ENCODE measurements at places on chromosomes 12 and 14. TPM values are rescaled to one million over a fixed set of nuclear protein-coding genes. Genes with fewer than 3 reads are reported as not detected.

IKBIP gene
- total RNA-seq: 31.1 TPM

ESRRB gene
- total RNA-seq: 1.2 TPM

MANSC4 gene
- 0.12 TPM for total RNA-seq

RAPGEF3 gene
- 1.2 TPM for total RNA-seq

DNA sequence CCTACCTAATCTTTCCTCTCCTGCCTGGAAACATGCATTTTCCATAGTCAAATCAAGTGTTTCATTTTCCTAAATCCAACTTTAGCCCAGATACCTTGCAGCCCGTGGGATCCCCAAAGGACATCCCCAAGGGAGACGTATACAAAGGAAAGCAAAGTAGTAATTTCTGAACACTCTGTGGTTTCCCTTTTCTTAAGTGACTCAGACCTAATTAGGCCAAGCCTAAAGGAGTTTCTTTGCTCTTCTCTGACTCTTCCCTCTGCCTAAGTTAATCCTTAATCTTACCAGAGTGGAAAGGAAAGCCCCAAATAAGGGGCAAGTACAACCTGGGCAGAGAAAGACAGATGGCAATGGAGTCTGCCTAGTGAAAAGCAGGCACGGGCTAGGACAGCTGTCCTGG, 250.3 kb downstream of the SPTSSA start:
- DNase-seq: no peak
- no peaks in the 10 kb centered on the region for H3K36me3 ChIP-seq
- H3K4me1 ChIP-seq: no peaks in the 10 kb centered on the region
- H3K27me3 ChIP-seq: no peaks in the 10 kb centered on the region
- H3K4me3 ChIP-seq: no peak overlapping the region

DNA sequence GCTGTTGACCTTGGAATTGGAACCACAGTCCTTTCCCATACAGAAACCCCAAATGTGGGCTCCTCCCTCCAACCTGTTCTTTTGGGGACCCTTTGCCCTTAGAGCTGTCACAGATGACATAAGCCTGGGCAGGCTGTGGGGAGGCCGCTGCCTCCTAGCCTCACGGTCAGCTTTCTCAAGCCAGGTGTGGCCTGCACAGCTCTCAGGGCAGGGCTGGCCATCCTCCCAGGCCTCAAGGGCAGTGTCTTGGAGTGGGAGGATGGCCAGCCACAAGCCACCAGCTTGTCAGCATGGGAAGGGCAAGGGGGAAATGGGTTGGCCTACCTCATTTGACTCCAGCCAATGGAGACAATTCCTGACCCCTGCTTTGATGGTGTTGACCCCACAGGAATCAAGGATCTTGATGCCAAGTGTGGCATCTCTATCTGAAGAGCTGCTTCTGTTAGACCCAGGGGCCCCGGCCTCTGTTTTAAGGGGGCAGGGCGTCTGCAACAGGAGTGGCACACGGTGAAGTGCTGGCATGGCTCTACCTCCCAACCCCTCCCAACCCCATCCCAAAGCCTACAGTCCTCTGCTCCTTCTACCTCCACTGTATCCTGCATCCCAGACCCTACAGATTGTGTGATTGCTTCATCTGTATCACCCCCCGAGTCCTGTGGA, 11.5 kb downstream of the CBLN3 start:
- H3K36me3 ChIP-seq: no peaks in the 10 kb centered on the region
- no peaks in the 10 kb centered on the region for H3K4me1 ChIP-seq
- H3K4me3 ChIP-seq: no peak overlapping the region
- H3K27me3 ChIP-seq: peaks cover 38% of the 10 kb centered on the region
- DNase-seq: no peak
- no peak overlapping the region for H3K27ac ChIP-seq

DNA sequence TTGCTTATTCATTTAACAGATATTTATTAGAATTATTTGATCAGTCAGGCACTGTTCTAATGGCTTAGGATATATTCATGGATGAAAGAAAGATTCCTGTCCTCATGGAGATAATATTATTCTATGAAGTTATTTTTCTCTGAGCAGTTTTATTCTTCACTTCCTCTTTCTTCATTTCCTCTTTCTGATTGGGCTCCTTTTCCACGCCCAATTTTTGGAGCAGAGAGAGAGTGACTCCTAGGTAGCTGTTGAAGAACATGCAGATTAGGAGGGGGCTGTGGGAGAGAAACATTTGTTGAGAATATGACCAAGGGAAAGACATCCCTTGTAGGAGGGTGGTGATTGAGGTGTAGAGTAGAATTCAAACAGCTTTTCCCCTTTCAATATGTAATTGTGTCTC, 6.0 kb upstream of the YARS2 start:
- no peak overlapping the region for H3K27ac ChIP-seq
- DNase-seq: no peak
- peaks cover 2% of the 10 kb centered on the region for H3K4me1 ChIP-seq
- no peak overlapping the region for H3K4me3 ChIP-seq
- no peaks in the 10 kb centered on the region for H3K27me3 ChIP-seq

GRCh38 chr14:103134405-103134804, 11.1 kb downstream of the TNFAIP2 start:
- H3K27me3 ChIP-seq: peaks cover 11% of the 10 kb centered on the region
- no peak for DNase-seq
- H3K4me1 ChIP-seq: peaks cover 10% of the 10 kb centered on the region
- no peak overlapping the region for H3K4me3 ChIP-seq

- no peaks in the 10 kb centered on the region for H3K36me3 ChIP-seq
- no peak overlapping the region for H3K4me3 ChIP-seq
- no peak for DNase-seq
- no peaks in the 10 kb centered on the region for H3K27me3 ChIP-seq
- peaks cover 38% of the 10 kb centered on the region for H3K4me1 ChIP-seq
Observed at GRCh38 chr12:123263196-123263817, 8.3 kb downstream of the CDK2AP1 start.

GRCh38 chr12:94039914-94040313, 108.5 kb upstream of the PLXNC1 start:
- DNase-seq: no peak
- H3K4me1 ChIP-seq: peaks cover 19% of the 10 kb centered on the region
- H3K27me3 ChIP-seq: peaks cover 28% of the 10 kb centered on the region
- no peaks in the 10 kb centered on the region for H3K36me3 ChIP-seq
- H3K27ac ChIP-seq: no peak overlapping the region
- H3K4me3 ChIP-seq: no peak overlapping the region

GRCh38 chr14:31703056-31703455, 141.9 kb downstream of the NUBPL start:
- no peak overlapping the region for H3K4me3 ChIP-seq
- no peaks in the 10 kb centered on the region for H3K36me3 ChIP-seq
- H3K27me3 ChIP-seq: no peaks in the 10 kb centered on the region
- H3K4me1 ChIP-seq: no peaks in the 10 kb centered on the region
- no peak overlapping the region for H3K27ac ChIP-seq
- DNase-seq: no peak

GRCh38 chr12:41606468-41607445, 418.6 kb downstream of the PDZRN4 start:
- no peaks in the 10 kb centered on the region for H3K36me3 ChIP-seq
- H3K27me3 ChIP-seq: no peaks in the 10 kb centered on the region
- no peak for DNase-seq
- no peak overlapping the region for H3K4me3 ChIP-seq
- H3K4me1 ChIP-seq: peaks cover 30% of the 10 kb centered on the region

GRCh38 chr12:86331457-86331856, 75.3 kb upstream of the MGAT4C start:
- DNase-seq: no peak
- no peaks in the 10 kb centered on the region for H3K27me3 ChIP-seq
- H3K36me3 ChIP-seq: no peaks in the 10 kb centered on the region
- H3K4me3 ChIP-seq: no peak overlapping the region
- H3K4me1 ChIP-seq: no peaks in the 10 kb centered on the region

- no peaks in the 10 kb centered on the region for H3K36me3 ChIP-seq
- H3K4me1 ChIP-seq: peaks cover 10% of the 10 kb centered on the region
- DNase-seq: no peak
- H3K27ac ChIP-seq: no peak overlapping the region
Observed at GRCh38 chr12:26338586-26339572, 143.5 kb downstream of the SSPN start.

DNA sequence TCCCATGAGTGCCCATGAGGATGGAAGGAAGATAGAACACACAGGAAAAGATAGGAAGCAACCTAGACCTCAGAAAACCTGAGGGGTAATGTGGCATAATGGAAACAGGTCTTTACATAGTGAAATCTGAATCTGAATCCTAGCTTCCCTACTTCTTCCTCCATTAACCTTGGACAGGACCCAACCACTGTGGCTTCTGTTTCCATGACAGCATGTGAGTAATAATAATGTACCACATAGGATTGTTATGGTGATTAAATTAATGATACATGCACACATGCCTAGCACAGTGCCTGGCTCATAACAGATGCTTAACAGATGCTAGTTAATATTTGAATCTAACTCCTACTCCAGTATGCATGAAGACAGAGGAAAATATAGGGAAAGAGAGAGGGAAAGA, 11.2 kb downstream of the TTC9 start:
- no peak overlapping the region for H3K4me3 ChIP-seq
- H3K4me1 ChIP-seq: peaks cover 5% of the 10 kb centered on the region
- no peak overlapping the region for H3K27ac ChIP-seq
- H3K36me3 ChIP-seq: no peaks in the 10 kb centered on the region
- H3K27me3 ChIP-seq: no peaks in the 10 kb centered on the region

DNA sequence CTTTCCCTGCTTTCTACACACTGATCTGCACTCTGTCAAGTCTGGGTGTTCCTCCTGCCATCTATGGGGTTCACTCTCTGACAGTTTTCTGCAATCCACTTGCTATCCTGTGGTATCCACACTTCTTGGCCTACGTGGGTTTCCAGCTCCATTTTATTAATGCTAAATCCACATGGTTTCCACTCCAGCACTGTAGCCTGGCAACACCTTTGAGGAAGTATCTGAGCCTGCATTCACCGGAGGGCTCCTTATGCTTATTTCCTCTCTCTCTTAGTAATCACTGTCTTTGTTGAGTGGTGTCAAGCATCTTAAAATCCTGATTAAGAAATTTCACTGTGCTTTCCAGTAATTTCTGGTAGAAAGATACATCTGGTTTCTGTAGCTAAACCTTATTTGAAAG, 703.7 kb downstream of the TMEM121 start:
- no peak overlapping the region for H3K4me3 ChIP-seq
- no peaks in the 10 kb centered on the region for H3K27me3 ChIP-seq
- H3K36me3 ChIP-seq: no peaks in the 10 kb centered on the region
- no peak for DNase-seq
- H3K4me1 ChIP-seq: no peaks in the 10 kb centered on the region

- no peaks in the 10 kb centered on the region for H3K4me1 ChIP-seq
- no peak overlapping the region for H3K4me3 ChIP-seq
- H3K27me3 ChIP-seq: no peaks in the 10 kb centered on the region
- DNase-seq: no peak
- no peak overlapping the region for H3K27ac ChIP-seq
- no peaks in the 10 kb centered on the region for H3K36me3 ChIP-seq
Observed at GRCh38 chr12:42729535-42729900, 140.0 kb upstream of the PRICKLE1 start.

DNA sequence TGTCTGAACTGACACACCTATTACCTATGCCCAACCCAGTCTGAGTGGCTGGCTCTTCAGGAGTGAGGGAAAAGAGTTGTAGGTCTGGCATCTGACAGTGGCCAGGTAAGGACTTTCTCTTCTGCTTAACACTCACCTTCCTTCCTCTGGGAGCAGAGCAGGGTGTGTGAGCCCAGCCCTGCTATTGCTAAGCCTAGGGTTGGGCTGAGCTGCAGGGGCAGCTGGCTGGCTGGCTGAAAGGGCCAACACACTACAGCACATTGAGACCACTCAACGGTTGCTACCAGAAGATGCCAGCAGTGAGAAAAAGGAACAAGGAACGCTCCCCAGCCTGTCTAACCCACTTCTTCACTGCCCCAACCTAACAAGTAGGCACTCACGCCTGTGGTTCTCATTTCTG, 201.2 kb downstream of the DPF3 start:
- no peaks in the 10 kb centered on the region for H3K36me3 ChIP-seq
- DNase-seq: peak; percentile 69
- no peaks in the 10 kb centered on the region for H3K27me3 ChIP-seq
- H3K4me3 ChIP-seq: no peak overlapping the region

DNA sequence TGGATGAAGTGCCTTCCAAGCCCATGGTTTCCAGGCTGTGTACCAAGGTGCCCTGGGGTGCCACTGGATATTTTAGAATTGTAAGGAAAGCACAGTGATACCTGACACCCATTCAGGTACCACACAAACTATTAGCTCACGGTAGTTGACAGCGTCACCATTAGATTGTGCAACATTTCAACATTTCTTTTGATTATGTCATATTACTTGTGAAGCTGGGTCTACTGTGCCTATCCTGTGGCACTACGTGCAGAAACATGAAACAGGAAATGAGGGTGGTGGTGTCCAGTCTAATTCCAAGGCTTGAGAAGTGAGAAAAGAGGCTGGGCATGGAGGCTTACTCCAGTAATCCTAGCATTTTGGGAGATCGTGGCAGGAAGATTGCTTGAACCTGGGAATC, 75.5 kb upstream of the CPM start:
- no peak for DNase-seq
- H3K27ac ChIP-seq: no peak overlapping the region
- peak overlapping the region; percentile 30 for H3K4me3 ChIP-seq
- H3K27me3 ChIP-seq: no peaks in the 10 kb centered on the region

DNA sequence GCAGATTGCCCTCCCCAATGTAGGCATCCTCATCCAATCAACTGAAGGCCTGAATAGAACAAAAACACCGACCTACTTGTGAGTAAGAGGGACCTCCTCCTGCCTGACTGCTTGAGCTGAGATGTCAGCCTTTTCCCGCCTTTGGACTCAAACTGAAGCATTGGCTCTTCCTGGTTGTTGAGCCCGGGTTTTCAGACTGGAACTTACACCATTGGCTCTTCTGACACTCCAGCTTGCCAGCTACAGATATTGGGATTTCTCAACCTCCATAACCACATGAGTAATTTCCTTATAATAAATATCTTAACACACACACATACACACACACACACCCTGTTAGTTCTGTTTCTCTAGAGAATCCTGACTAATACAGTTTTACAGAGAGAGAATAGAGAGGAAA, 173.4 kb upstream of the NTF3 start:
- no peak for DNase-seq
- no peaks in the 10 kb centered on the region for H3K36me3 ChIP-seq
- H3K4me3 ChIP-seq: no peak overlapping the region

DNA sequence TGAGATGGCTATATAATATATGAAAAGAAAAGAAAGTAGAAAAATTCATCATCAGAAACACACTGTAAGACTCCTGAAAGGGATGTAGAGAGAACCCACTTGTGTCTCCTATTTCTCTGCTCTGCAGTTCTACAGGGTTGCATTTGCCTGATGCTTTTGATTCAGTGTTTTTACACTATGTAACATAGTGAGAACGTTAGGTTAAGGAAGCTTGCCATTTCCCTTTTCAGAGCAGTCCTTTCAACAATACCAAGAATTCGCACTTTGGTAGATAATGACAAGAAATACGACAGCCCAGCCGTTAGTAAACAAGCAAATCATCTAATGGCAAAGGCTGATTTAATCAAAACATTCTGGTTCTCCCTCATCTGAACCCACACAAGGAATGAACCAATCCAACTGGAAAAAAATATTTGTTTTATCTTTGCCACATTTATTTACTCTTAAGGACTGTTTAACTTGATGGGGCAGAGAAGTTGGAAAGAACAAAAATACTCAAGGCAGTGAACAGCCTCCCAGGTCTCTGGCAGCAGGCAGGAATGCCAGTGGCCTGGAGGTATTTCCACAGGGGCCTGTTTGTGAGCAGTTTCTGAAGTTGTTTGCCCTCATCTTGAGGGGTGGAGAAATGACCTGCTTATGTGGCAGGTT, 30.8 kb upstream of the SOCS2 start:
- no peak overlapping the region for H3K4me3 ChIP-seq
- no peak for DNase-seq
- H3K36me3 ChIP-seq: no peaks in the 10 kb centered on the region
- no peak overlapping the region for H3K27ac ChIP-seq

Measured in neural progenitor cell (in vitro differentiated cells).